ENCODE measurements at places on chromosomes 16 and 17.

- no peak for DNase-seq
Measured at GRCh38 chr17:66348584-66349165, 46.3 kb downstream of the PRKCA start.

DNA sequence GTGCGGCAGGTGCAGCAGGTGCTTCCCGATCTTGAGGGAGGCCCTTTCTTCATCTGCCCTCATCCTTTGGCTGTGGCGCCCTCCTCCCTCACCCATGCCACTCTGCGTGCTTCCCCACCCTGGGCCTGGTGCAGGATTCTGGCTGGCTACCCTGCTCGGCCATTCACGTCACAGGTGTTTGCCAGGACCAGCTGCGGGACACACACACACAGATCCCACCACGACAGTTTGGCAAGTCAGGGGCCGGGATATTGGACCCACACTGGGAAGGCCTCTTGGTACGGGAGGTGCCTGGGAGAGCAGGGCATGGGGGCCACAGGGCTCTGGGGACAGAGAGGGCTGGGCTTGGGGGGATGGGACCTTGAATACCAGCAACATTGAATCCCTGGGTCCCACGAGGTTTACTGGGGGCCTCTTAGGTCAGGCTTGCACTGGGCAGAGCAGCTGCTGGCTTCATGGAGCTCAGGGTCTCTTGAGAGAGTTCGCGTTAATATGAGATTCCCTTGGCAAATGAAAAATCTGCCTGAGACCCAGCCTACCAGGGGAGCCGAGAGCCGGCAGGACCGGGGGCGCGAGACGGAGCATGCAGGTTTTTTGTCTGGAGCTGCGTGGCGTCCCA is 15.1 kb downstream of the ADCY7 start:
- no peak for DNase-seq

GRCh38 chr16:70804734-70805169 is 3.8 kb upstream of the VAC14 start:
- DNase-seq, result no peak

DNA sequence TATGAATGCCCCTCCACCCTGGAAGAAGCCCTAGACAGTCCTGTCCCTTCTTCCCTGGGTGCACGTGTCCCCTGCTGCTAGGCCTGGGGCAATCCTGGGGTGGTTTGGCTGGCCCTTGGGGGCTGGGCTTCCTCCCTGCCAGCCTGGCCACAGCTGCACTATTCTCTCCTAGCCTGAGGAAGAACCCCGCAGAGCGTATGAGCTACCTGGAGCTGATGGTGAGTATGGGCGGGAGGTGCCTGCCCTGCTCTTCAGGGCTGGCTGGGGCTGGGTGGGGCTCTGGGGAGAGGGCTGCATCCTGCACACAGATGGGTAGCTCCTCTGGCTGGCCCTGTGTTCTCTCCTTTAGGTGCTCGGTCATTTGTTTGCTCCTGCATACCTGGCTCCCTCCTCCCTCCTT is 28.8 kb downstream of the MAP2K3 start:
- DNase-seq, result no peak

GRCh38 chr16:28938721-28939120 is 7.0 kb downstream of the CD19 start:
- DNase-seq, result no peak

DNA sequence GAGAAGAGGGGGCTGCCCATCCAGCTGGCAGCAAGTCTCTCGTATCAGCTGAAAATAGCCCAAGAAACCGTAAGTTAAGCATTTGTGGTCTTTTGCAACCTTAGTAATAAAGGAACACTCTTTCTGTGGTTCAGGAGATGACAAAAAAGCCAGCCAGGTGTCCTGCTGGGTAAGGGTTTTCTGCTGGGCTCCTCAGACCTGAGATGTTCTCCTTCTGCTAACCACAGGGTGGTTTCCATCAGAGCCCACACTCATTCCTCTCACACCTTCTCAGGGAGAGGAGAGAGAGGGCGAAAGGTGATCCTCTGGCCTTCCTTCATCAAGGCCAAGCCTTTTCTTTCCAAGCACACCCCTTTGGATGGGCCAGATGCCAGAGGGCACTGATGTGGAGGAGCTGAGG is 70.7 kb downstream of the TEX14 start:
- no peak for DNase-seq

DNA sequence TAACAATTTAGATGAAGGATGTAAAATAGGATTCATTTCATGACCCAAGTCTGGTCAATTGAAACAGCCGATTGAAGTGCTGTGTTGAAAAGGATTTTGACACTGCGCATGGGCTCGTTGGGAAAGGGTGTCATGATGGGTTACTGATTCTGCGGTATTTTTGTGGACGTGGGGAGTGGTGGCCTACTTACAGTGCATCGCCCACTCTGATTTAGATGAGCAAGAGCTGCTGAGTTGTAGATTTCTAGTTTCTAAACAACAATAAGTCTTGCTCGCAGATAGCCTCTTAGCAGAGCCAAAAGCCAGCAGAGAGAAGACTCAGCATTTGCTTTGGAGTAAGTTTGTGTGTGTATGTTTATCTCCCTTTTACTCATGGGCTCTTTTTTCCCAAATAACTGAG is 731.0 kb downstream of the MAF start:
- DNase-seq, result no peak

- no peak for DNase-seq
Measured at GRCh38 chr17:3007651-3008121, 55.7 kb downstream of the OR1D5 start.

- no peak for DNase-seq
Measured at GRCh38 chr16:31253642-31254045, 6.1 kb upstream of the ITGAM start.

- DNase-seq, result no peak
Measured at GRCh38 chr16:19329932-19330331, 44.4 kb downstream of the CLEC19A start.

- DNase-seq, result no peak
Measured at GRCh38 chr16:19228052-19228451, 57.5 kb upstream of the CLEC19A start.

DNA sequence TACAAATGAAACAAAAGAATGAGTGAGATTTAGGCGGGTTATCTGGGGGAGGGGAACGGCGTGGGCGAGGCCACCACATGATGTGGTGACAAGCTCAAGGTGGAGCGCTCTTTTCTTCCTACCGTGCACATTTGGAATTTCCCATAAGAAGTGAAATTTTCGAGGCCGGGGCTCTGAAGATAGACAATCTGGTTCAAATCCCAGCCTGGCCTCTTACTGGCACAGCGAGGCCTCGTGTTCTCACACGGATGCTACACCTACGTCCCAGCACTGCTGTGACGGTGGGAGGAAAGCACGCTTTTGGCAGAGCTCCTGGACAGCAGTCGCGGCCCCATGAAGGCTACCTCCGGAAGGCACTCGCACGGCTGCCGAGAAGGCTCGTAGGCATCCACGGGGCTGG is 25.2 kb downstream of the ZDHHC7 start:
- DNase-seq, result no peak
